ENCODE measurements at places on chromosomes 12 and 14.

GRCh38 chr12:114982760-114983159 lies 298.8 kb upstream of the TBX3 start:
- DNase-seq = no peak

GRCh38 chr12:39125566-39125965 lies 220.2 kb upstream of the CPNE8 start:
- DNase-seq = no peak

DNA sequence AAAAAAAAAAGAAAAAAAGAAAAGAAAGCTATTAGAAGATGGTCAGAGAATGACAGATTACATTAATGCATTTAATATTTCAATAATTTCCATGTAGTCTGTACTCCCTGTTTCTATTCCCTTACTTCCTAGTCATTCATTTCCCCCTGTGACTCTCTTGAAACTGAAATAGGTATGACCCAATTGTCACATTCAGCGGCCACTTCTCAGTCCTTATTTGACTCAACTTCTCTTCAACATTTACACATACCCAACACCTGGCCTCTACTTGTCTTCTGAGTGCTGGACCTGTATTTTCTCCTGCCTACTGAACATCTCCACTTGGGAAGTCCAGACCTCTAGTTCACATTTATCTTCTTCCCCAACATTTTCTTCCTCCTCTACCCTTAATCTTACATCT lies 7.2 kb downstream of the EEA1 start:
- DNase-seq = no peak

GRCh38 chr12:82650627-82651337 lies 35.9 kb upstream of the TMTC2 start:
- DNase-seq = peak; percentile 26

GRCh38 chr14:21037156-21037555 lies 2.5 kb upstream of the RNASE13 start:
- DNase-seq = no peak

DNA sequence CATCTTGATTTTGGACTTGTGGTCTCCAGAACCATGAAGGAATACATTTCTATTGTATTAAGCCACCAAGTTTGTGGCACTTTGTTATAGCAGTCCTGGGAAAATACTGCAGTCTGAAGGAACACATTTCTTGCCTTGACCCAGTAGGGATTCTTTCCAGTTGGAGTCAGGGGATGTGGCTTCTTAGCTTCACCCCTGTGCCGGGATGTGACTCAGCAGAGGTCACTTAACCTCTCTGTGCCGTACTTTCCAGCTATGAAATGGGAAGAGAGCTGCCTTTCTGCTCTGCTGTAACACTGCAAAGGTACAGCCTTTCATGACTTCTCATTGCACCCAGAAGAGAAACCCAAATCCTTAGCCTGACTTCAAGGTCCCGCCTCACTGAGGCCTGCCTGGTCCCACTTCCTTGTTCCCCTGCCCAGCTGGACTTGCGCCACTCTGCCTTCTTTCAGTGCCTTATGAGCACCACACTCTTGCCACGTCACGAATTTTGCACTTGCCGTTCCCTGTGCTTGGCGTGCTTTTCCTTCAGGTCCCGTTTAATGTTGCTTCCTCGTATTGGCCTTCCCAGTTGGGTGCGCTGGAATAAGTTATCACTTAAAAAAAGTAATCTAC lies 24.2 kb downstream of the CHST11 start:
- DNase-seq = no peak

GRCh38 chr14:93663317-93663716 lies 125.0 kb downstream of the PRIMA1 start:
- DNase-seq = no peak

DNA sequence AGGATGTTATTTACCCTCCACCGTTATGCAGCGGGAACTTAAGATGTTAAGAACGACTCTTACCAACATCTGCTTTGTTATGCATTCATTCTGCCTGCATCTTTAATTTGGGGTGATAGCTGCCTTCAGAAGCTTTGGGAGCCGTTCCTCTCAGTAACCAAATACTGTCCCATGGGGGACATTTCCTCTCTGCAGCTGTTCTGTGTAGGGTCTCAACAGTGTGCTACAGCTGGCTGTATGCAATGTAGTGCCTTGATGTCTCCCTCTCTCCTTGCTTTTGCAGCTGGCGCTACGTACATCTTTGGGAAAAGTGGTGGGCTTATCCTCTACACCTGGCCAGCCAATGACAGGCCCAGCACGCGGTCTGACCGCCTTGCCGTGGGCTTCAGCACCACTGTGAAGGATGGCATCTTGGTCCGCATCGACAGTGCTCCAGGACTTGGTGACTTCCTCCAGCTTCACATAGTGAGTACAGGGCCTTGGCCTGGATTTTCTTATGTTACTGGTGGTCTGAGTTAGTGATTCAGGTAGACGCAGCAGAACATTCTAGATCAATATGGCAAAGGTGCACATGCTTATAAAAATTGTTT lies 744.3 kb downstream of the DIO2 start:
- DNase-seq = no peak

GRCh38 chr14:76919431-76920330 lies 93.5 kb downstream of the LRRC74A start:
- peak; percentile 93 for DNase-seq

- DNase-seq = no peak
Observed at GRCh38 chr12:1779783-1780182, 40.6 kb upstream of the LRTM2 start.

- no peak for DNase-seq
Observed at GRCh38 chr12:33265033-33265731, 174.4 kb downstream of the SYT10 start.

DNA sequence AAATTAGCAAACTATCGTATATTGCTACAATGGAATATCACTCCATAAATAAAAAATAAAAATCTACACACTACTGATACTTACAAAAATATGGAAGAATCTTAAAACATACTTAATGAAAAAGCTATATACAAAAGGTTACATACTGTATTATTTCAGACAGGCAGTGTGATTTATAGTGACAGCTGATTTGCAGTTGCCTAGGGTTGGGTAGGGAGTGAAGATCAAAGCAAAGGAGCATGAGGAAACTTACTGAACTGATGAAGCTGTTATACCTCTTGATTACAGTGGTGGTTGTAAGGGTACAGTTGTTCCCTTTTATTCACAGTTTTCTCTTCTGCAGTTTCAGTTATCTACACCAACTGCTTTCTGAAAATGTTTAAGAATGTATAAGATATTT lies 62.6 kb downstream of the FSCB start:
- DNase-seq = no peak

DNA sequence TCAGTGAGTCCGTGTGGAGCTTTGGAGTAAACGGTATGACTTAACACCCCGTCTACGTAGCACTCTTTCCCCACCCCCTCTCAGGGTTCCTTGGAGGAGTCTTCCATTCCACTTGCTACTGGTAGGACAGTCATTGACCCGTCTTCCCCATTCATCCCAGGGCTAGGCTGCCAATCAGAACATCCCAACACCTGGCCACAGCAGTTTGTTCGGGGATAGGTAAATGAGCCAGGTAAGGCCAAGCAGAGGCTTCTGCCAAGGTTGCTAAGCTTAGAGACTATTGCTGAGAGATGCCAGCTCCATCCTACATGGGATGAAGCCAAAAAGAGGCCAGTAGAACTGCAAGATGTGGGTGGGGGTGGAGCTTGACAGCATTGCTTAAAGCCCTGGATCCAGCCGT lies 130.8 kb downstream of the BCL11B start:
- no peak for DNase-seq

GRCh38 chr12:93098077-93098476 lies 169.0 kb upstream of the EEA1 start:
- peak; percentile 65 for DNase-seq

DNA sequence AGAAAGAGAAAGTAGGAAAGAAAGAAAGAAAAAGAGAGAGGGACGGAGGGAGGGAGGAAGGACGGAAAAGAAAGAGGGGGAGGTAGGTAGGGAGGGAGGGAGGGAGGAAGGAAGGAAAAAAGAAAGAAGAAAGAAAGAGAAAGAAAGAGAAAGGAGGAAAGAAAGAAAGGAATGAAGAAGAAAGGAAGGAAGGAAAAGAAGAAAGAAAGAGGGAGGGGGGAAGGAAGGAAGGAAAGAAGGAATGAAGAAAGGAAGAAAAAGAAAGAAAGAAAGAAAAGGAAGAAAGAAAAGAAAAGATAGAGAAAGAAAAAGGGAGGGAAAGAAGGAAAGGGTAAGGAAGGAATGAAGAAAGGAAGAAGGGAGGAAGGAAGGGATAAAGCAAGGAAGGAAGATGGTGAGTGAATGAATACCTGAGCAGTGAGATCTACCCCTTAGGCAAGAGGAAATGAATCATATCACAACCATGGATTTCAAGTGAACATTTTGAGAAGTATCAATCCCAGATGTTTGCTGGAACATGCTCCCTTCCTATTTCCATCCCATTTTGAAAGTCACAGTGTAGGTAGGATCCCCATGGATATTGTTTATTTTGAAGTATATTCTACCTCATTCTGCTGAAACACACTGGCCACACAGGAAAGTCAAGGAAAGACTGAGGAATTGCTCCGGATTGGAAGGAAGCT lies 639.4 kb upstream of the TBX3 start:
- DNase-seq = no peak

DNA sequence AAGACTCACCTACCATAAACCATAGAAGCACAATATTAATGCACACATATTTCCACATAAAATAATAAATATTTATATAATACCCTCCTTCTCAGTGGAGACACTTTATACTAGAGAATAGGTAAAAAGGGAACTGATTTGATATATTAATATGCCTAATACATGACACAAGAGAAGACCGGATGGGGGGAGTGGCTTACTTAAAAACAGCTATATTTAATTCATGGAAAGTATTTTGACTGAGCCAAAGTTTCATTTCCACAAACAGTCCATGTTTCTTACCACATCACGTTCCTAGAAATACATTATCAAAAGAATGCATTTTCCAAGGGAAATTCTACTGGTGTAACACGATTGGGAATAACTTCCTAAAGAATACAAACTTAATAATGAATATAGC lies 63.4 kb downstream of the ITPR2 start:
- DNase-seq = no peak

DNA sequence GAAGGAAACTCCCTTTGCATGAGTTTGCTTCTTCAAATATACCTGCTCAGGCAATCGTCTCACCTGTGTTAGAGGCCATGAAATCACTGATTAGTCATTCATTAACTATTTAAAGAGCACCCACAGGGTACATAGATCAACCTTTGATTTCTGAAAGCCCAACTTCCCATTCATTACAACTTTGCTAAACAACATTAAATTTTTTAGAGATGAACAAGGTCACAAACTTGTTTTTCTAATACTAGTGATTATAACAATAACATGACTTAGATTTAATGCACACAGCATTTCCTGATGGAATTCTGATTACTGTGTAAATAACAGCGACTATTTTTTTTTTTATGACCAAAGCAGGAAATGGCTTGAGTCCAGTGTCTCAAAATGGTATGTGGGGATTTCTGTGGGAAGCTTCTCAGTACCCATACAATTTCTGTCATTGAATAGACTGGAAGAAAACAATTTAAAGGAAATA lies 5.4 kb upstream of the ERO1A start:
- DNase-seq = peak; percentile 50

GRCh38 chr12:11687528-11687927 lies 38.1 kb downstream of the ETV6 start:
- no peak for DNase-seq

DNA sequence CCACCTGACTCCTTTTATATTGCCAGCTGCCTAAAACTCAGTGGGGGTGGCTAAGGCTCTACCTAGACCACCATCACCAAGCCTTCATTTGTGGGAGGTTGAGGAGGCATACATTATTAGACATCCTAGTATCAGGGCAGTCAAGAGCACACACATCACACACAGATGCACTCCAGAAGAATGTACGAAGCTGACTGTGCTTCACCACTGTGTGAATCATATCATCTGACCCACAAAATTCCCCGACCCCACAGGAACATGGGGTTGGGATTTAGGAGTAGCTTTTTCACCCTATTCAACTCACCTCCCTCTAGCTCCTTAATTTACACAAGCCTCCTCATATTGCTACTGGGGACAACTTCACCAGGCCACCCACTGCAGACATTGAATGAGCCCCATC lies 64.8 kb upstream of the BDKRB2 start:
- DNase-seq = no peak

GRCh38 chr12:56101045-56101444 lies 3.3 kb upstream of the PA2G4 start:
- DNase-seq = no peak

- DNase-seq = no peak
Observed at GRCh38 chr12:48861111-48861510, 4.6 kb downstream of the RND1 start.

DNA sequence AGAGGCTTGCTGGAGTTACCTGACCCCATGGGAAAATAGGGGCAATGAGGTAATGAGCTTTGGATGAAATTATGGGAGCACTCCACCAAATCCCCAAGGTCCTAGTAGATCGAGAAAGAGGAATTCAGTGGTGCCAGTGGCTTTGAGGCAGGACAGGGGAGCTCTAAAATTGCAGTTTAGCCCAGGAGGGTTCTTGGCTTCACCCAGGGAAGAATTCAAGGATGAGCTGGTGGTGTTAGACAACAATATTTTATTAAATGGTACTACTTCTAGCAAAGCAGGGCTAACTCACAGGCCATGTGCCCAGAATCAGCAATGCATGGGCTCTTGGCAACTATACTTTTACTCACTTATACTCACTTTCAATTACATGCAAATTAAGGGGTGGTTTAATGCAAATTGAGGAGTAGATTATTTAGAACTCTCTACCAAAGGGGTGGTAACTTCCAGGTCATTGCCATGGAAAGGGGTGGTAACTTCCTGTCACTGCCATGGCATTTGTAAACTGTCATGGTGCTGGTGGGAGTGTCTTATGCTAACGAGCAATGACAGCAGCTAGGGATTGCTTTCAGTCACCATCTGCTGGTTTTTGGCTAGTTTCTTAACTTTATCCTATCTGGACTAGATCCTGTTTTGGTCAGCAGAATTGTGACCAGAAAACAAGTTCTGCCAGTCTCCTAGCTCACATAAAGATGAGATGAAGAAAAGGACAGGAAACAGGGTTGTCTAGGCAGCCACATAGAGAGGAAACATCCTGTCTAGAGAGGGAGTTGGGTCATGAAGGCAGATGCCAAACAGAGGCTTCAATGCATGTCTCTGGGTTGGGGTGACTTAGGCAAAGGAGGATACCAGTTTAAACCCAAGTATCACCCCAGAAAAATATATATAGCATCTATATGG lies 64.7 kb downstream of the ZNF641 start:
- no peak for DNase-seq

DNA sequence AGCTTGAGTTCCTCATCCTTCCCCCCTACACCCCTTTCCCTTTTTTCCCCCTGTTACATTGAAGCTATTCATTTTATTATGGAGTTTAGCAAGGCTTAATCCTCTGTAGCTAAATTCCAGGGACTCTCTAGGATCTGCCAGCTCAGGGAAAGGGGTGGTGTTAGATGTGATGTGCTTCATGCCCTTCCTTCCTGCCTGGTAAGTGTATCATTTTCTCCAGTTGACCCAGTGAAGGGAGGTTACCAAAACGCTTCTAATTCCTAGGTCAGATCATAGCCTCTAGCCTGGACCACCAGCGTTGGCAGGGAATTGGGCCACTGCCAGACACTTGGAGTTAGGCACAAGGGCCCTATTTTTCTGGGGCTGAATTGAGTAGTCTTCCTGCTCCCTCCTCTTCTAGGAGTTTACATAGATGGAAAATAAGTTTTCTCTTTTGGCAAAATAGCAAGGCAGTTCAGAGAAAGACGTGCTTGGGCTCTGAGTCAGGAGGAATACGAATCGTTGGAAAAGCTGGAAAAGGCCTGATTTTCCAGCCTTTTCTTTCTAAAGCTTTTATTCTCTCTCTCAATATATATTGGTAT lies 88.3 kb downstream of the NPAS3 start:
- no peak for DNase-seq
